ENCODE measurements at places on chromosomes 3 and 15. TPM values are rescaled to one million over a fixed set of nuclear protein-coding genes. Genes with fewer than 3 reads are reported as not detected.

DNA sequence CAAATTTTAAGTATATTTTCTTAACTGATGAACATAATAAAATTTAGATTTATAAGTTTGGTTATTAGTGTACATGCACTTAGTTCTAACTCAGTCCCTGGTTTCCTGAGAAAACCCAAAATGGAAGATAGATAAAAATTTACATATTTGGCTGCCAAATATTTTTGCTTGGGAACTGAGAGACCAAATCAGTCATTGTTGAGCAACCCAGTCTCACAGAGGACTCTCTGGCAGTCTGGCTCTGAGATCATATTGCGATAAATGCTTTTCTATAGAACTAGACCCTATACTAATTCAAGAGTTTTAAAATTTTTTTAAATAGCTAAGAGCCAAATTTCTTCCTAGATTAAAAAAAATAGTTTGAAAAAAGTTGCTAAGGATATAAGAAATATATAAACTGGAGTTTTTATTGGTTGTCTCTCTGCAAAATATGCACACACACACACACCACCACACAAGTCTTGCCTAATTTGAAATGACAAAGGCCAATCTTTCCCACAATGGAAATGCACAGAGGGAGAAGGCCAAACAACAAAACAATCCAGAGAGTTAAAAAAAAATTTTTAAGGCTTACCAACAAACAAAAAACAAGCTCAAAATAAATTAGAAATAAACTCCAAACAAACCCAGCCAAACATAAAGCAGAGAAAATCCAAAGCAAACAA, 259.5 kb downstream of the MECOM start:
- no peak for DNase-seq

Gene GPR149
- total RNA-seq = not detected

GRCh38 chr3:178137831-178138230, 398.4 kb upstream of the KCNMB2 start:
- DNase-seq = no peak

- no peak for DNase-seq
Measured at GRCh38 chr3:38522002-38522401, 25.9 kb downstream of the EXOG start.

Gene TUSC7
- not detected for total RNA-seq

GRCh38 chr3:168249205-168249549, 153.5 kb upstream of the GOLIM4 start:
- DNase-seq = no peak

Data from breast epithelium (tissue), 4 donors.